ENCODE measurements at places on chromosomes 2 and 18.

DNA sequence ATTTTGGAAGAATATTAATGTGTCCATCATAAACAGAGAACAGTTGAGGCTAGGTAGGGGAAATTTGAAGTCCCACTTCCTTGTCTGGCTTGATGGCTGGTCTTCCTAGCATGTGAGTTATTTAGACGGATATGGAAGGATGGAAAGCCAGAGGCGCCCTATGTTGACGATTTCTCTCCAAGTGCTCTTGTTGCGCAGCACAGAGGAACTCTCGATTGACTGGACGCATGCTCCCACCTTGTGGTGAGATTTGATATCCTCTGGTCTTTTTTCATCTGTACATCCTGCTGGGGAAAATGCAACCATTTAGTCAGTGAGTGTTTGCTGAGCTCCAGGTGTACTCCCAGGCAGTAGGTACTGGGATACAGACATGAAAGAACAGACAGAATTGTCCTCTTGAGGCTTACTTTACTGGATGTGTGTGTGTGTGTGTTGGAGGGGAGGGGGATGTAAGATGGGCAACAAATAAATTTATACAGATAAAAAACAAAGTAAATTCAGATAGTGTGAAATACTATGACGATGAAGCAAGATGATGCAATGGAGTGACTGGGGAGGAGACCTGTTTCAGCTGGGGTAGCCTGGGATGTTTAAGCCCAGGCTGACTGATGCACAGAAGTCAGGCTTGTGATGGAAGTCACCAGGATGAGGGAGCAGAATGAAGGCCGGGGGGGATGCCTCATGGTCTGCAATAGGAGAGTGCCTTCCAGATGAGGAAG lies 137.2 kb downstream of the TRIM43 start:
- no peak for DNase-seq

- DNase-seq: no peak
Observed at GRCh38 chr2:31269087-31269486, 35.1 kb downstream of the EHD3 start.

GRCh38 chr2:212547716-212548454 lies 9.3 kb upstream of the ERBB4 start:
- no peak for DNase-seq

- DNase-seq: no peak
Observed at GRCh38 chr2:3642521-3643215, 15.3 kb upstream of the ALLC start.

- no peak for DNase-seq
Observed at GRCh38 chr2:241451840-241452506, 56.4 kb downstream of the STK25 start.

GRCh38 chr2:139911160-139911559 lies 1131.0 kb upstream of the NXPH2 start:
- no peak for DNase-seq

DNA sequence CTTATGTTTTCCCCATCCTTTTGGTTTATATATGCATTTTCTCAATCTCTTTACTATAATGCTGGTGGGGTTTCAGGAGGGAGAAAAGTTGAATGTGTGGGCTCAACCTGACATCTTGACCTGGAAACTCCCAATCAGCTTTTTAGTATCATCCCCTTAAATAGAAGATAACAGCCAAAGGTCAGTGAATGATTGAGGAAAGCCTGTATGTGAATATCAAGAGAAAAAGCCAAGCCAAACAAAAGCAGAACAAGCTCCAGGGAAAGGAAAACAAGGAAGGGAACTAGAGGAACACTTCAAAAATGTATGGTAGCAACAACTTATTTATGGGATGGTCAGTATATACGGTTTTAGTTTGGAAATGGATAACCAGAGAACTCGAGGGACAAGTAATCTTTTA lies 28.3 kb upstream of the ATOH8 start:
- no peak for DNase-seq
